Stimulated activated CD8-positive, alpha-beta memory T cell treated with anti-CD3 and anti-CD28 coated beads, Interleukin-15, amount 100 ng/mL, for 4 hours (primary cell): ENCODE measurements at places on chromosomes 12 and 14.

- DNase-seq, result no peak
Observed at GRCh38 chr14:90732139-90732538, 84.1 kb downstream of the TTC7B start.

- DNase-seq, result no peak
Observed at GRCh38 chr12:31651893-31652521, 7.5 kb upstream of the ETFBKMT start.

- DNase-seq, result no peak
Observed at GRCh38 chr14:105201925-105202513, 20.9 kb upstream of the NUDT14 start.

- no peak for DNase-seq
Observed at GRCh38 chr14:69708586-69709560, 58.1 kb upstream of the SRSF5 start.

GRCh38 chr12:122102331-122102730, 23.8 kb downstream of the MLXIP start:
- no peak for DNase-seq

DNA sequence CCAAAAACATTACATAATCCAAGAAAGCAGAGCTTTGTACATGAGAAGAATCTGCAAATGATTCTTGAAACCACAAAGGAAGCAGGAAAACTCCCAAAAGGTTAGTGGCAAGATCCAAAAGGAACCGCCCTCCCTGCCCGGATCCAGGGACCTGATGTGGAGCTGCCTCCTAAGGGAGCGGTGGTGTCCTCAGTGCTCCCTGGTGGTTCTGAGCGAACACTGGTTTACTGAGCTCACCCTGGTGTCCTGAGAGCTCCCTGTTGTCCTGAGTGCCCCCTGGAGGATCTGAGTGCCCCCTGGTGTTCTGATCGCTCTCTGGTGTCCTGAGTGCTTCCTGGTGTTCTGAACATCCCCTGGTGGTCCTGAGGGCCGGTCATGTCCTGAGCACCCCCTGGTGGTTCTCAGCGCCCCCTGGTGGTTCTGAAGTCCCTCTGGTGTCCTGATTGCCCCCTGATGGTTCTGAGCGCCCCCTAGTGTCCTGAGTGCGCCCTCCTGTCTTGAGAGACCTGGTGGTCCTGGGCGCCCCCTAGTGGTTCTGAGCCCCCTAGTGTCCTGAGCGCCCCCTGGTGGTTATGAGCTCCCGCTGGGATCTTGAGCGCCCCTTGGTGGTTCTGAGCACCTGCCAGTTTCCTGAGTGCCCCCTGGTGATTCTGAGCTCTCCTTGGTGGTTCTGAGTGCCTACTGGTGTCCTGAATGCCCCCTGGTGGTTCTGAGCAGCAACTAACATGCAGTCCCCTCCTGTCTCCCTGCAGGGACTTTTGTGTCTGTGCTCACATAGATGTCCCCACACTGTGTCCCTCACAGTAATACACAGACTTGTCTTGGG, 891.1 kb downstream of the TMEM121 start:
- DNase-seq, result peak; percentile 29

DNA sequence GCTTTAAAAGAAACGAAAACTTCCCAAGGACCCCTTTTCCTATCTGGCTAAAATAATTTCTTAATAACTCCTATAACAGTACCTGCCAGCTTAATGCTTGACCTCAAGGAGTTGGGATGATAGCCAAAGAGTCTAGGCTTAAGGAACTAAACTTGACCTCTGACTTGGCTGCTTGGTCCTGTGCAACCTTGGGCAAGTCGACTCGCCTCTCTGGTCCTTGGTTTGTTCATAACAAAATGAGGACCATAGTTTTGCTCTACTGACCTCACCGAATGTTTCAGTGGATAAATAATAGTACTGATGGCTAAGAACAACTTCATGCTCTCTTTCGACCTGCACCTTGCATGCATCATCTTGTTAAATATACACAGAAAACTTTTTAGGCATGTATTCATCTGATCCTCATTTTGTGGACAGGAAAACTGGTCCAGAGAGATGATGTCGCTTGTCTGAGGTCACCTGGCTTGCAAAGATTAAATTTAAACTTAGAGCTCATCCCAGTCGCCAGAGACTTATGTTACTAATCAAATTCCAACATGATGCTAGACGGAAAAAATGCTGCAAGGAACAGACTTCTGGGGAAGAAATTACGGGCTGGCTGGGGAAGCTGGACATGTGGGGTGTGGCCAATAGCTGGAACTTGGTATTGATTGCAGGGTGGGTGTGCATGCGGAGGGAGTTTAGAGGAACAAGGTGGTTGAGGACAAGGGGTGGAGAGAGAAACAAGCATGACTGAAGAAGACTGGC, 38.0 kb upstream of the WSCD2 start:
- no peak for DNase-seq

DNA sequence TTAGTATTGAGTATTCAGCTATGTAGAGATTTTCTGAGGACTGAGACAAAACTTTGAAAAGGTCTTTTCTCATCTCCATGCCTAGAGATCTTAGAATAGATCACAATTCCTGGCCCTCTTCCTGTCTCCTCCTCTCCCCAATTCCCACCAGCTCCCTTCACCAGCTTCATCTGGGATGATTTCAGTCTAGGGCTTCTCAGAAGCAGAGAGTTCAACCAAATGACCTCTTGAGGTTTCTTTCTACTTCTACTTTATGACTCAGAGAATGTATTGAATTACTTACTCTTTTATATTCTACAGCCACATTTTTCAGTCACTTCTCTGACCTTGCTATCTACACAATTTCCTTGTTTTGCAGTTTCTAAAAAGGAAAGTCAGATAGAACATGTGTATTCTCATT, 19.4 kb upstream of the SNX6 start:
- no peak for DNase-seq

DNA sequence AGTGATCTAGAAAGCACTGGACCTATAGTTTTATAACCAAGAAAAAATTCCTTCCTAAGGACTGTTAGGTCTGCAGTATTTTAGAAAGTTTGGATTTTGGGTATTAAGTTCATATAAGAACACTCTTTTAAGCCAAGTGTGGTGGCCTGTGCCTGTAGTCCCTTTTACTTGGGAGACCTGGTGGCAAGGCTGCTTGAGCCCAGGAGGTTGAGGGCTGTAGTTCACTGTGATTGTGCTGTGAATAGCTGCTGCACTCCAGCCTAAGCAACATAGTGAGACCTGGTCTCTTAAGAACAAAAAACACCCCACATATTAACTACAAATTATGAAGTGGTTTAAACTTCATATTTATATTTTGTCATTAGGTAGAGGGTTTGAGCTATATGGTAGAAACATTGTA, 9.7 kb downstream of the DNM1L start:
- DNase-seq, result no peak

- DNase-seq, result no peak
Observed at GRCh38 chr12:100539202-100539601, 34.3 kb upstream of the GAS2L3 start.

GRCh38 chr12:98656289-98657101, 11.4 kb downstream of the APAF1 start:
- no peak for DNase-seq

GRCh38 chr14:76695263-76695920, 65.9 kb upstream of the VASH1 start:
- no peak for DNase-seq

DNA sequence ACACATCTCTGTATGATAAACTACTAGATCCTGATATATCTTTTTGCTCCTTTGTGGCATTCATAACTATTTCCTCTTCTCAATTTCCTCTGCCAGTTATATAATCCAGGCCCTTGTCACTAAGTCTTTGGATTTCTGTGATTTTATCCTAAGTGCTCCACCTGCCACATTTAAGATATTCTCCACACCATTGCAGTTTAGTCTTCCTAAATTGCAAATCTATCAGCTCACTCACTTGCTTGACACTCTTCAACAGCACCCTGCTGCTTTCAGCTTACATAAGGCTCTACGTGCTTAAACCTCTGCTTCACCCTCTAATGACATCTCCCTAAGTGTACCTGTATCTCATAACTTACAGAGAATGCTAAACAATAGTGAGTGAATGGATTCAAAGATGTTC, 1032.2 kb upstream of the SEL1L start:
- no peak for DNase-seq

GRCh38 chr12:32312049-32312670, 87.2 kb upstream of the FGD4 start:
- no peak for DNase-seq

- DNase-seq, result no peak
Observed at GRCh38 chr12:87656311-87656710, 372.9 kb downstream of the C12orf50 start.

- no peak for DNase-seq
Observed at GRCh38 chr14:101101456-101102056, 198.0 kb upstream of the RTL1 start.

DNA sequence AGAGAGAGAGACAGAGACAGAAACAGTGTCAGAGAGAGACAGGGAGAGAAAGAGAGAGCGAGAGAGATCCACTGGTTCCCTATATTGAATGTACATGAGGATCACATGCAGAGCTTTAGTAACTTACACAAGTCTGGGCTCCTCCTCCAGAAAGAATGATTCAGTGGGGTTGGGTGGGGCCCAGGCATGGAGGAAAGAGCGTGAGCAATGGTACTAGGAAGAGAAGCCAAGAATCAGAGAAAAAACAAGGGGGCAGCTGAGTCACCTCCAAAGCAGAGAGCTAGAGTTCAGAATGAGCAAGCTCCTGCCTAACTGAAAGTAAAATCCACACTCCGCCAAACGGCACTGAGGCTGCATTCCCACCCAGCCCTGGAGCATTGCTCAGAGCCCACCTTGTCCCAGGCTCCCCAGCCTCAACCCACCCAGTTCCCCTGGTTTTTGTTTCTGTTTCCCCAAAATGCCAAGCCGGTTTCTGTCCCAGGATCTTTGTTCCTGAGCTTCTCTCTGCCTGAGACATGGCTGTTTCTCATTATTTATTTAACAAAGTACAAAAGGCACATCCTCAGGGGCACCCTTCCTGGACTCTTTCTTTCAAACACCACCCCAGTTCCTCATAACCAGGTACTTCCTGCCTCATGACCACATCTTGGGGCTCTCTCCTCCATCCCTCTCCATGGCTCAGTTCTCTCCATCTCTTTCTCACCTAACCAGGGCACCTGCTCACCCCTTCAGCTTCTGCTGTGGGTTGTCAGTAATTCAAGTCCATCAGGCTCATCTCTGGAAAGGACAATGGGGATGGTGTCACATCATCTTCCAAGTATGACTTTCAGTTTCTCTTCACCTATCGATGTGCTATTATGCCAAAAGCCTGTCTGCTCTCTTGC, 670.3 kb upstream of the TBX3 start:
- DNase-seq, result no peak

DNA sequence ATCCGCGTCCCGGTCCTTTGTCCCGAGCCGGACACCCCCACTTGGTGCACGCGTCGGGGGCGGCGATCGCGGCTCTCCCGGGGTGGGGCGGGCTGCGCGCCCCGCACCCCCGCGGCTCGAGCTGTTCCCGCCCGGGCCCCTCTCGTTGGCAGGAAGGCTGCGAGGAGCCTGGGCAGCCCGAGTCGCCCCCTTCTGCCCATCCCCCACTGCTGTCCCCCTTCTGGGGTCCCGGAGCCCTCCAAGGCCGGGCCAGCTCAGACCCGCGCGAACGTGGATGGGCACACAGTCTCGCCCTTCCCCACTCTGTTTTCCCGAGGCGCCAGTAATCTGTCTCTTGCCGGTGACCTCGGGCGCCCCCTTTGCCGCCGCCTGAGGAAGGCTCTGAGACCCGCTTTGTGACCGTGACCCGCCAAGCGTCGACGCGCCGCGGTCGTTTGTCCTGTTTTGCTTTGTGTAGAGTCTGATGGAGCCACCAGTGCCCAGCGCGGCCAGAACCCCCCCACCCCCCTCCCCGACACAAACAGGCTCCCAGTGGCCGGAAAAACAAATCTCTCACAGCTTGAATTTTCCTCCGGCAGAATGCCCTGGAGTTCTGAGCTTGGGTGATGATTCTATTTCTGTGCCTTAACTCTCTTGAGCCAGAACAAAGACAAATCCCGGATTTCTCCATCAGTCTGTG, 610 bp downstream of the C14orf132 start:
- DNase-seq, result no peak

DNA sequence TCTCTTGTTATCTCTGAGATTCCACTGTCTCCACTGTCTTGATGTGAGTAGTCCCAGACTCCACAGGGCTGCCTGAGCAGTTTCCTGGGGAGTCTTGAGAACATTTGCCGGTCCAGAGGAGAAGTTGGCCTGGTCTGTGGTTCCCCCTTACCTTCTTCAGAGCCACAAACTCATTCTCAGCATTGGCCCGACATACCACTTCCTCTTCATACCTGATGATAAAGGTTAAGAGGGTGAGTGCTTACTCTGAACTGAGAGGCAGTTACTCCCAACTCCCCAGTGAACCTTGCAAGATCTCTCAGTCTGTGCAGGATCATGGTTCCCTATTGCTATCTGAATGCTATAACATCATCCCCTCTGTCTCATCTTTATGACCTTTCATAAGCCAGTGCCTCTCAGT, 2.6 kb downstream of the KRT84 start:
- DNase-seq, result no peak

DNA sequence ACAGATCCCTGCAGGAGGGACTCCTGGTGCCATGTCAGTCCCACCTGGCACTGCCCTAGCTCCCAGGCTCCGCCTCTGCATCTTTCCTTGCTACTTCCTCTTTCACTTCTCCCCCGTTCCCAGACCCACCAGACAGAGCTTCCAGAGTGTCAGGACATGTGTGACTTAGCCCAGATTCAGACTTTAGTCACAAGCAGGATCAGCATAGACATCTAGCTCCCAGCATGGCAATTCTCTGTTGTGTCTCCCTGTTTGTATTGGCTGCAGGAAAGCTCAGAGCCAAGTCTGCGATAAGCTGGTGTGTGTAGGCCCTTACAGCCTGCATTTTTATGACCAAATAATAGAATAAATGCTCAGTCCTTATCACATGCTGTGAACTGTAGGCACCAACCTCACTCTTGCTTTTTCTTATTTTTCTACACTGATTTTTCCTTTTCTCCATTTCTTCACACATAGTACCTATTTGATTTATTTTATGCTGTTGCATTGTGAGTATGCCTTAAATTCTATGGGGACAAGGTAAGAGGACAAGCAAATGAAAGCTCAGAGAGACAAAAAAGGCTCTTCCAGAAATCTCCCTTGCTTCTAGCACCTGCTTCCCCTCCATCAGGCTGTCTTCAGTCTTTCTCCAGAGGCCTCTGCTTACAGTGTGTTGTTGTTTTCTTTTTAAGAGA, 5.9 kb downstream of the DHRS2 start:
- no peak for DNase-seq

DNA sequence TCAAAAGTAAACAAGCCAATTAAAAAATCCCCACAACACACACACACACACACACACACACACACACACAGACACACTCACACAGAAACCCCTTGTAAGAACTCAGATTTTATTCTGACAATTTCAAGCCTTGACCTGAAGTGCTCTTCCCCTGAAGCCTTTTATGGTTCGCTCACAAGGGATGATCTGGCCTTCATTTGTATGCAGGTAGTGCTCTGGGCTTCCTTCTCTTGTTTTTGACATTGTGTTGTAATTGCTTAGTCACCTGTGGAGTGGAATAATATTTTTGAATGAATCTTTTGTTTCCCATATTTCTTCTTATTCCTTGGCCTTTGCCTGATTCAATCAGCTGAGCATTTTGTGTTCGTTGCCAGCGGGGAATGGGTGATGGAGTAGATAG, 83.3 kb upstream of the CSRP2 start:
- no peak for DNase-seq
